ENCODE measurements at places on chromosomes 16 and 17.

- DNase-seq: no peak
These were observed 129.4 kb downstream of the SHISA9 start for GRCh38 chr16:13030769-13031168.

DNA sequence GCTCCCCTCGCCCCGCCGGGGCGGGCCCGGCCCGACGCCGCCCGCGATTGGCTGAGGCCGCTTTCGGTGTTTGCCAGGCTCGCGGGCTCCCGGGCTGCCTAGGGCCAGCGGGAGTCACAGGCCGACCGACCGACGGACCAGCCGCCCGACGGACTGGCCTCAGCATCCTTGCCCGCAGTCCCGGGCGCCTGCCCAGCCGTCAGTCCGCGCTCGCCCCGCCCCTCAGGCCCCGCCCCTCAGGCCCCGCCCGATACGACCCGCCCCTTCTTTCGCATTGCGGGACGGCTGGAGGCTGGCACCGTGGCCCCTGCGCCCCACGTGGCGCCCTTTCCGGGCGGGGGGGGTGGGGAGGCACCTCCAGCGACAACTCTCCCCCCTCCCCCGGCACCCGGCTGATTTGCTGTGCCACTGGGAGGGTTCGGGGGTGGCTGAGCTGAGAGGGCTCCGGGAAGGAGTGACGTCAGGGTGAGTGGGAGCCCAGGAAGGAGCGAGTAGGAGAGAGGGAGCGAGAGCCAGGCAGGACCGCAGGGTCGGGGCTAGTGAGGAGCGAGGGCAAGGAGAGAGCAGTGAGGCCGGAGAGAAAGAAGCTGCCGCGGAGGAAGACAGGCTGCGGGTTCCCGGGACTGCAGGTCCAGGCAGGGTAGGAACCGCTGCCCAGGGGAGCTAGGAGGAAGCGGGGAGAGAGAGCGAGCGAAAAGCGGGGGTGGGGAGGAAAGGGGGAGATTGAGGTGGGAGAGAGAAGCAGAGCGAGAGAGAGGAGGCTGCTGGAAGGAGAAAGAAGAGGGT lies at the start of gene ASPHD1:
TSS of gene ASPHD1 (plus strand) at position 387 of the 786 bp plus-strand sequence. CDS start 484 bp downstream, outside the sequence.
- DNase-seq: peak; percentile 73

DNA sequence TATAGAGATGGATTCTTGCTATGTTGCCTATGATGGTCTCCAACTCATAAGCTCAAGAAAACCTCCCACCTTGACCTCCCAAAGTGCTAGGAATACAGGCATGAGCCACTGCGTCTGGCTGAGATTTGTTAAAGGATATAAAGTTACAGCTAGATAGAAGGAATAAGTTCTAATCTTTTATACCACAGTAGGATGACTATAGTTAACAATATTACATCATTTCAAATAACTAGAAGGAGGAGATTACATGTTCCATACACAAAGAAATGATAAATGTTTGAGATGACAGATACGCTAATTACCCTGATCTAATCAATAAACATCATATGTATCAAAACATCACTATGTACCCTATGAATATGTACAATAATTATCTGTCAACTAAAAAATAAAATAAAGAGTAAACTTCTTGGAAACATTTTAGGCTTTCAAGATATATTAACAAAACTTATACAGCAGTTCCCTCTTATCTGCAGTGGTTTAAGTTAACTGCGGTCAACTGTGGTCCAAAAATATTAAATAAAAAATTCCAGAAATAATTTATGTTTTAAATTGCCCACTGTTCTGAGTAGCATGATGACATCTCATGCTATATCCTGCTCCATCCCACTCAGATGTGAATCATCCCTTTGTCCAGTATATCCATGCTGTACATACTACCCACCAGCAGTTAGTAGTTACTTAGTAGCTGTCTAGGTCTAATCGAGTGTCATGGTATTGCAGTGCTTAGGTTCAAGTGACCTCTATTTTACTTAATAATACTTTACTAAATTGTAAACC lies 129.2 kb upstream of the NACA2 start:
- no peak for DNase-seq

- no peak for DNase-seq
These were observed 12.2 kb downstream of the CMC2 start for GRCh38 chr16:80994451-80994850.

- DNase-seq: peak; percentile 79
These were observed 1.3 kb upstream of the PCGF2 start for GRCh38 chr17:38749223-38750043.

- no peak for DNase-seq
These were observed 11.9 kb downstream of the MCRIP1 start for GRCh38 chr17:81821147-81821546.

- DNase-seq: no peak
These were observed 162.6 kb downstream of the AATF start for GRCh38 chr17:37111329-37111728.

GRCh38 chr17:14590459-14591250 lies 289.8 kb downstream of the HS3ST3B1 start:
- no peak for DNase-seq

DNA sequence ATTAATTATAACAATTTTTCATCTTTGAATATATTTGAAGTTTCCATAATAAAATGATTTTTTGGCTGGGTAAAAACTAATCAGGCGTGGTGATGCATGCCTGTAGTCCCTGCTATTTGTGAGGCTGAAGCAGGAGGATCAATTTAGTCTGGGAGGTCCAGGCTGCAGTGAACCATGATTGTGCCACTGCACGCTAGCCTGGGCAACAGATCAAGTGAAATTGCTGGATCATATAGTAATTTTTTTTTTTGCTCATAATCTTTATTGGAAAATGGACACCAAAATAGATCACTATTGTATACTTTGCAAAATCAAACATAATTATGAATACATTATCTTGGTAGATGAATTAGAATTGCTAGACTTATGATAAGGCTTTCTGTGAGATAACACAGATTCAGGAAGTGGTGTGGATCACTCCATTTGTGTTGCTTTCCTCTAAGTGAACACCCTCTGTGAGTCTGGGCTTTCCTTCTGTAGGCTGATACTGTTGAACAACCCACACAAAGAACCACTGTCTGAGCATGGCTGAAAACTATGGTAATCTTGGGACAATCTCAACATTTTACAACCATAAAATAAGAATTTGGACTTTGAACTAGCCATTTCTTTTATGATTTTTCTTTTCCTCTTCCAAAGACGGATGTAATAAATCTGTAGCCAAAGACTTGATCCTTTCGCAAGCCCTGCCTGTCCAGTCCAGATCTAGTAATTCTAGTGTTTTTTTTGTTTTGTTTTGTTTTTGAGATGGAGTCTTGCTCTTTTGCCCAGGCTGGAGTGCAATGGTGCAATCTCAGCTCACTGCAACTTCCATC lies 5.6 kb upstream of the ST3GAL2 start:
- no peak for DNase-seq

GRCh38 chr17:39763051-39763820 lies 25.5 kb downstream of the GRB7 start:
- no peak for DNase-seq

DNA sequence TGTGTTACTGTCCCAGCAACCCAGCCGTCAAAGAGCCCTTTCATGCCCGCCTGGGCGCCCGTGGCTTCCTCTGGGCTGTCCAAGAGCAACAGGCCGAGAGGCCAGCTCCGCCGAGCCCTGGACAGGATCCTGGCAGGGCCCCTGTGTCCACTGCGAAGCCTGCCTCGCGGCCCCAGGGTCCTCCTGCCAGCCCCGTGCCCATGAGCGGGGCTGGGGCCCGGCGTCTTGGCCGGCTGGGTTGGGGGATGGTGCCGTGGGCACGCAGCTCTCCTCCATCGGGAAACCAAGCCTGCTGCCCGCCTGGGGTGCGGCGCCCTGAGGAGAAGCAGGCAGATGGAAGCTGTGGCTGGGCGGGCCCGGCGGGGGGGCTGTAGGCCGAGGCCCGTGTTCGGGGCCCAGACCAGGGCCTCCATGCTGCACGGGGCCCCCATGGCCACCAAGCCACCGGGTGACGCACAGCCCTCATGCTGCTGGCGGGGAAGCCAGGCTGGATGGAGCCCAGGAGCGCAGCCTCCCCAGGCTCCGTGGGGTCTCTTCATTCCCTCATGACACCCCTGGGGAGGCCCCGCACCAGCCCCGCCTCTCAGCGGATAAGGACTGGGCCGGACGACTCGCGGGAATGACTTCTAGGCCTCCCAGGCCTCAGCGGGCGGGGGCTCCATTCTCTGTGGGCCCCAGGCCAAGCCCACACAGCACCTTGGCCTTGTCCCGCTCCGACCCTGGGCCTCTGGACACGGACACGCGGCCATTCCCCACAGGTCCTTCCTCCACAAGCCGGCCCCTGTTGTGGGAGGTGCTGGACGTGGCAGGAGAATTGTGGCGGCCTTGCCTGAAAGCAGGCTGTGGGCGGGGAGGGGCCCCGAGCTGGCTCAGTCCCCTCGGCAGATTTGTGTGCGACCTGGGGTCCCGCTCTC lies at the start of gene C1QTNF8:
TSS of gene C1QTNF8 (minus strand) at position 76 of the 914 bp plus-strand sequence. CDS start 1,322 bp downstream, outside the sequence.
- DNase-seq: no peak

DNA sequence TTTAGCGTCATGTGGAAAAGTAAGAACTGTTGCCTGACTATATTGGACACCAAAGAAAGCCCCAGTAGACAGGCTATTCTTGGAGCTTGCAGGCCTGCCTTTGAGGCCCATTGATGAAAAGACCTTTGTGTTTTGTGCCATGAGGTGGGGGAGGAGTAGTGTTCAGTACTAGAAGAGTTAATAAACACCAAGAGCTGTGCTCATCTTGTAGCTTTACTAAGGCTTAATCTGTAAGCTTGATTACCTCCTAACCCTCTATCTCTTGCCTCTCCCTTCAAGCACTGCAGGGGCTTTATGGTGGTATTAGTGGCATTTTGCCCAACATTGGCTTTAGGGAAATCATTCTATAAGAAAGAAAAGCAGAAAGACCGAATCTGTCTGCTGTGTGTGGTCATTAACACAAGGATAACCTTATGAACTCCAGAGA lies 220.2 kb upstream of the TBX2 start:
- DNase-seq: no peak

- no peak for DNase-seq
These were observed 193.8 kb upstream of the TOX3 start for GRCh38 chr16:52740766-52741165.

GRCh38 chr17:70028978-70029767 lies 45.9 kb upstream of the KCNJ16 start:
- DNase-seq: no peak

DNA sequence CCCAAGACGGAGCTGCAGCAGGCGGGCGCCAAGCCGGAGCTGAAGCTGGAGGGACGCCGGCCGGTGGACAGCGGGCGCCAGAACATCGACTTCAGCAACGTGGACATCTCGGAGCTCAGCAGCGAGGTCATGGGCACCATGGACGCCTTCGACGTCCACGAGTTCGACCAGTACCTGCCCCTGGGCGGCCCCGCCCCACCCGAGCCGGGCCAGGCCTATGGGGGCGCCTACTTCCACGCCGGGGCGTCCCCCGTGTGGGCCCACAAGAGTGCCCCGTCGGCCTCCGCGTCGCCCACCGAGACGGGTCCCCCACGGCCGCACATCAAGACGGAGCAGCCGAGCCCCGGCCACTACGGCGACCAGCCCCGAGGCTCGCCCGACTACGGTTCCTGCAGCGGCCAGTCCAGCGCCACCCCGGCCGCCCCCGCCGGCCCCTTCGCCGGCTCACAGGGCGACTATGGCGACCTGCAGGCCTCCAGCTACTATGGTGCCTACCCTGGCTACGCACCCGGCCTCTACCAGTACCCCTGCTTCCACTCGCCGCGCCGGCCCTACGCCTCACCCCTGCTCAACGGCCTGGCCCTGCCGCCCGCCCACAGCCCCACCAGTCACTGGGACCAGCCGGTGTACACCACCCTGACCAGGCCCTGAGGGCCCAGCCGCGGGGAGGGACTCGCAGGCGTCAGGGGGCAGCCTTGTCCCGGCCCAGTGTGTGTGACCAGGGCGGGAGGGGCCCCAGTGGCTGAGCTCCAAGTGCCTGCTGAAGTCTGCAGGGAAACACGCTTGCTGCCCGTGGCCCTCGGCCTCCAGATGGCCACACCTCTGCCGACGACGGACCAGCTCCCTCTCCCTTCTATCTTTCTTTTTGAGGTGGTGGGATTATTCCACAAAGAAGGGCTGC lies 3.4 kb downstream of the SOX8 start:
- DNase-seq: no peak

DNA sequence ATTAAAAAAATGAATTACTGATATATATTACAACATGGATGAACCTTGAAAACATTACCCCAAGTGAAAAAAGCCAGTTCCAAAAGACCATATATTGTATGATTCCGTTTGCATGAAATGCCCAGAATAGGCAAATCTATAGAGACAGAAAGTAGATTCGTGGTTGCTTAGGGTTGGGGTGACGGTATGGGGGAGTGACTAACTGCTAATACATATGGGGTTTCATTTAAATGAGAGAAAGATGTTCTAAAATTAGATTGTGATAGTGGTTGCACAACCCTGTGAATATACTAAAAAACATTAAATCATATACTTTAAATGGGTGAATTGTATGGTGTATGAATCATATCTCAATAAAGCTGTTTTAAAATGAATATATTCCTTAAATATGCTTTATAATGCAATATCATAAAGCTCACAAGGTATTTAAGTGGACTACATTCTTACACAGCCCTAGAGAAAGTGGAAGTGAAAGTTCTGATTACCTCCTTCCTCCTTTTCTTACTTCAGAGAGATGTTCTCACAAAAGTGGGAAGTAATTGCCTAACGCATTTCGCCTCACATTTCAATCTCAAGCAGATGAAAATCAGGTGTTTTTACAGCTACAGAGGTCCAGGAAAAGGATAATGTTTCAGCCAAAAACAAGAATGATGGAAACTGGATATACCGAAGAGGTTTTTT lies 142.7 kb upstream of the GNAO1 start:
- no peak for DNase-seq

DNA sequence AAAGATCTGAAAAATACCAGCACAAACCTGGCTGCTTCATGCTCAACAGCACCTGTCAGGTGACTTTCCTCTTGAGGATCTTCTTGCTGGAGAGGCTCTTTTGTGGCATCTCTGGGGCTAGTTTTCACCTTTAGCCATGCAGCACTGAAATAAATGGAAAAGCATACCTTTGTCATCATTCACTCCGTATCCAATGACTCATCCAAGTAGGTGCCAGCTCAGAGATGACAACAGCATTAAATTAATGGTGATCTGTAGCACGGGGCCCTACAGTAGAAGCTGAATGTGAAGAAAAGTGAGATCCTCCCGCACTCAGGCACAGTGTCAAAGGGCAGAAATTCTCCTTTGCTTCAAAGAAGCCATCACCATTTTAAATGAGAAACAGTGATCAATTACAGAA lies 32.2 kb downstream of the KIAA0753 start:
- DNase-seq: no peak

- DNase-seq: no peak
These were observed 15.5 kb downstream of the SPNS2 start for GRCh38 chr17:4514206-4514605.

DNA sequence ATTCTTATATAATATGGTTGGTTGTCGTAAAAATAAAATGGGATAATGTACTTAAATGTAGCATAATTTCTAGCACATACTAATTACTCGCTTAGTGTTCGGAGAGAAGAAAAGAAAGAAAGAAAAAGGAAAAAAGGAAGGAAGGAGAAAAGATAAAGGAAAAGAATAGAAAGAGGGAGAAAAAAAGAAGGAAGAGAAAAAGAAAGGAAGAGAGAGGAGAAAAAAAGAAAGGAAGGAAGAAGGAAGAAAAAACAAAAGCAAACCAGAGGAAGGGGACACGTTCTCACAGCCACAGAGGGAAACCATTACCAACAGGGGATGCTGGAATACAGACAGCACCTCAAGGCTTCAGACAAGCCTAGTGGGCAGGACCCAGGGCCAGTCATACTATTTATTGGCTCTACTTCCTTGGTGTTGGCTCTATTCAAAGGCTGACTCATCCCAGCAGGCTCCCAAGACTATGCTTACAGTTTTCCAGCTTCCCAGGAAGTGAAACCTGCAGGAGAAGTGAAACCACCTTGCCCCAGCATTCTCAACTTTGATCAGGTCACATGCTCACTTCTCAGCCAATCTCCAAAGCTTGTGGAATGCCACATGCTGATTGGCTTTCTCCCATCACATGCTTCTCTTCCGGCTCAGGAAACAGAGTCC lies 273.5 kb upstream of the IRX5 start:
- DNase-seq: no peak
